CD4-positive, alpha-beta T cell treated with Interleukin-15 for 4 hours (primary cell): ENCODE measurements at places on chromosomes 7 and 10.

- DNase-seq: no peak
Observed at GRCh38 chr10:35555962-35556930, 48.9 kb upstream of the GJD4 start.

DNA sequence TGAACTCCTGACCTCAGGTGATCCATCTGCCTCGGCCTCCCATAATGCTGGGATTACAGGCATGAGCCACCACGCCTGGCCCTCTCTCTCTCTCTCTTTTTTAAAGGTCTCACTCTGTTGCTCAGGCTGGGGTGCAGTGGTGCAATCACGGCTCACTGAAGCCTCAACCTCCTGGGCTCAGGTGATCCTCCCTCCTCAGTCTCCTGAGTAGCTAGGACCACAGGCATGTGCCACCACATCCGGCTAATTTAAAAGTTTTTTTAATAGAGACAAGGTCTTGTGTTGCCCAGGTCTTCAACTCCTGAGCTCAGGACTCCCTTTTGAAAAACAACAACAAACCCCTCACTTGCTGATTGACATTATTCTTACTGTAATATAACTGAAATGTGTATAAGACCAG lies 11.6 kb downstream of the PALD1 start:
- no peak for DNase-seq

GRCh38 chr7:132656846-132657776 lies 80.8 kb upstream of the PLXNA4 start:
- DNase-seq: no peak

GRCh38 chr10:59791601-59792000 lies 38.3 kb upstream of the MRLN start:
- no peak for DNase-seq

GRCh38 chr10:118584181-118584954 lies 11.1 kb downstream of the PRLHR start:
- no peak for DNase-seq
